ENCODE measurements at places on chromosomes 12 and 14.

- DNase-seq, result no peak
Measured at GRCh38 chr14:58272588-58273372, 25.6 kb upstream of the ARID4A start.

DNA sequence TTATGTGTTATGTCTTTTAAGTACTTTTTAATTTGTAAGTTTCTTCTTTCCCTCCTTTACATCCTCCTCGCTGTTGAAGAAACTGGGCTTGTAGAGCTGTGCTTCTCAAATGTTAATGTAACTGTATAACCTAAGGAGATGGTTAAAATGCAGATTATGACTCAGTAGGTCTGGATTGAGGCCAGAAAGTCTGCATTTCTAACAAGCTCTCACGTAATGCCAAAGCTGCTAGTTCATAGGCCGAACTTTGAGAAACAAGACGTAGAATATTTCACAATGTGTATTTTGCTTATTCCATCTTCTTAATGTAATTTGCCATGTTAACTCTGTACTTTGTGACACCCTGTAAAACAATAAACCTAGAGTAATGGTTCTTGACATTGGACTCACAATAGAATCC lies 193.3 kb upstream of the SYT1 start:
- DNase-seq, result no peak

GRCh38 chr12:3510597-3510996 lies 19.6 kb downstream of the PRMT8 start:
- DNase-seq, result no peak

- no peak for DNase-seq
Measured at GRCh38 chr12:2171672-2172426, 119.1 kb downstream of the CACNA1C start.

DNA sequence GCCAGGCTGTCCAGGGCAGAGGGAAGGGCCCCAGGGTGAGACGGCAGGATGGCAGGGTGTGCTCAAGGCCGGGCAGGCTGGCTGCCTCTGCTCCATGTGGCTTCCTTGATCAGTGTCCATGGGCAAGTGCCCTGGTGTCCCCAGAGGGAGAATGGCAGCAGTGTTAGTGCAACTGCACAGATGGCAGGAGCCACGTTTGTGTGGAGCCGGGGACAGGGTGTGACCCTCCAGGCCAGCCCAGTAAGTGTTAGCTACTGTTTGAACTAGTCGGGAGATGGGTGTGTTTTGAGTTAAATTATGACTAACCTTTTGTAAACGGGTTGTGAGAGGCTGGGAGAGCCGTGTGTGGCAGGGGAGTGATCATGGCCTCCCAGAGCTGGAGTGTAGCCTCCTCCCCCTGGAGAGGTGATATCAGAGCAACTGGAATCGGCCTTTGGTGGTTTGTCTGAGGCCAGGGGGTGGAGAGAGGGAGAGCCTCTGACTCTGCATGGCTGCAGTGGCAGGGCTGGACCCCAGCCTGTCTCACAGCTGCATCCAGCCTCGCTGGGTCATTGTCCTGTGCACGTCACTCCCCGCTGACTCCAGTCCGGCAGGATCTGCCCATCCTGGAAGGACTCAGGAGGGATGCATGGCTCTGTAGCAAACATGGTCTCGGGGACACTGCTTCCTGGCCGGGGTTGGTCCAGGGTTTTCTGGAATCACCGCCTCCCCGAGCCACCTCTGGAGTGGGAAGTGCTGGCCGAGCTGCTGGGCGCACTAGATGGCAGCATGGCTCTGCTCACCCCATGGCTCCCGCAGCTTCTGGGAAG lies 27.8 kb downstream of the AACS start:
- DNase-seq, result no peak

DNA sequence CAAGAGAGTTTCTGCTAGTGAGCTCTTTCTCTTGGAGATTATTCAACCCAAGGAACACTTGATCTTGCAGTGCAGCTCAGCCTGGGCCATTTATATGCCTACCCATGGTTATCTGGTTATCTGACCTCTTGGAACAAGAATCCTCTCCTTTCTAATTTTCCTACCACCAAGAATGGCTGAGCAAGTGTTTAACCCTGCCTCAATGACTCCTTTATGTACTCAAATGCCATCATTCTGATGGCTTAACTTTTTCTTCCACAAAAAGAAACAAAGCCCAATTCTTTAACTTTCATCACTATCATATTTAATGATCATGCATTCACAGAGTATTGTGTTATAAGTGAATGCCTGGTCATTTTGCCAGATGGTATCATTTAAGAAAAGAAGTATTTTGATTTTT lies 67.8 kb downstream of the TMEM117 start:
- no peak for DNase-seq

DNA sequence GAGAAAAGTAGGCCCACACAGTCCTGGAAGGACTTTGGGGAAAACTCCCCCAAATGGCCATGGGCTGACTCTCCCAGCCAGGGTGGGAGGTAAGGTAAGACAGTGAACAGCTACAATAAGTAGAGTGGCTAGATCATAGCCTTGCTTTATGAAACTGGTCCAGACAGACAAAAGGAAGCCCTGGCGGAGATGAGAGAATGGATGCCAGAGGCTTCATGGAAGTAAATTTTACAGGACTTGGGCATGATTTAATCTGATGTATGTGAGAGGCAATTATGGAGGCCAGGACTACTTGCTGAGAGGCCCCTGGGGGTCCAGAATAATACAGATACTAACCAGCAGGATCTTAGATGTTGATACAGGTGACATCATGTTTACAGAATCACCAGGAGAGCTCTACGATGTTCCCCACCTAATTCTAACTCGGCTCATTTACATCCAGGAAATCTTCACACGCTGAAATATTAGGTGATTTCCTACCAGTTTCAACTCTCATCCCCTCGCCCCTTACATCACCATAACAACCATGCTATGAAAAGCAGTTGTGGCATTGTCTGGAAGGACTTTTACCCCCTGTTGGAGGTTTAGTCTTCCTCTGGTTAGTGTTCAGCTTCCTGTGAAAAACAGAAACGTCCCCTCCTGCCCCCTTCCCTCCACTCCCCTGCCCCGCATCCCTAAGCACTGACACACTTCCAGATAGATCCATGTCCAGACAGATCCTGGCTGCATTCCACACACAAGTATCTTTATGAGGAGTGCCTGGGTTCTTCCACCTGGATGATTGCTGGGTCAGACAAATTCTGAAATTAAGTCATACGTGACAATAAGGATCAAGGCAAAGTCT lies 39.5 kb upstream of the NT5DC3 start:
- DNase-seq, result no peak

DNA sequence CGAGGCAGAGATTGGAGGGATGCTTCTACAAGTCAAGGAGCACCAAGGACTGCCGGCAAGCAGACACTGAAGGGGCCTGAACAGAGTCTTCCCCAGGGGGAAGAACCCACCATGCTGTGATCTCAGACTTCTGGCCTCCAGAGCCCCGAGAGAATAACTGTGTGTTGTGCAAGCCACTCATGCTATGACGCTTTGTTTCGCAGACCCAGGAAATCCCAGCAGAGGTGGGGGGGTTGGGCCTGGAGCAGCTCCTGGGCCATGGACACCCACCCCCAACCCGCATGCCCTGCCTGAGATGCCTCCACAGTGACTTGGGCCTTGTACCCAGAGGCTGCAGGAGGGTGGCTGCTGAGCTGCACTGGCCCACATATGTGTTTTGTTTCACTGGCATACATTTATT lies 31.2 kb downstream of the ARL6IP4 start:
- no peak for DNase-seq

GRCh38 chr12:4277857-4278256 lies 4.3 kb downstream of the CCND2 start:
- DNase-seq, result no peak

GRCh38 chr14:73640796-73641365 lies 3.9 kb upstream of the DNAL1 start:
- no peak for DNase-seq

DNA sequence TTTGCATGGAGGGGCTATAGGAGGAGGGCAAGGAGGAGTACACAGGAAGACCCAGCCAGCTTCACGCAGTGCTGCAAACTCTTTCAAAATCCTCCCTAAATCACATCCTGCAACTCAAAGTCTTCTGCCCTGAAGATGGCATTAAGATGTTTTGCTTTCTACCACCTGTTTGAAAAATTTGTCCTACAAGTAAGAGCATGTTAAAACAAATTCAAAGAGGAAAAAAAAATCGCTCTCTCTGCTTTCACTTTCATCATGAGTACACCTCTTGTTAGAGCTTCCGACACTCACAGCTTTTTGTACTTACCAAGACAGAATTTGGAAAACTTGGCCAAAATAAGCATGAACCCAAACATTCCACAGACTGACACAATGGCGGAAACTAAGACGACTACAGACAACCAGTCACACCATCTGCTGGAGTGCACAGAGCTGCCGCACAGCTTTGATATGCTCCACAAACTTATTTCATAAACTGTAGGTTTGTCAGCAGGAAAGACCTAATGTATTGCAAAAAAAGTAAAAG lies 21.3 kb downstream of the GCH1 start:
- DNase-seq, result no peak

DNA sequence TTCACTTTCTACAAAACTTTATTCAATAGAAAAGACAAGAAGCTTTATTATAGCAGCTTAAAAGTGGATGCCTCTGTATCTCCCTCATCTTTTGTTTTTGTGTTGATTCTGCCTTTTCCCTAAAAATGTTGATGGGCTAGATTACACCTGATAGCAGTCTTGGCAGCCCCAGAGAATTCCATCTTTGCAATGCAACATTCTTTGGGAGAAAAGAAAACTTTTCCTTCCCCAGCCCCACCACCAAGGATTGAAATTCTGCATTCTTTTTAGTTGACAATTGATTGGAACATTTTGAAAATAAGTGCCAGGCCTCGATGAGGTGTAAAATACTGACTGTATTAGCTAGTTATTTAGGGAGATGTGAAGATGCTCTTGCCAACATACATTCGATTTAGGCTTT lies 306.8 kb upstream of the G2E3 start:
- DNase-seq, result no peak

DNA sequence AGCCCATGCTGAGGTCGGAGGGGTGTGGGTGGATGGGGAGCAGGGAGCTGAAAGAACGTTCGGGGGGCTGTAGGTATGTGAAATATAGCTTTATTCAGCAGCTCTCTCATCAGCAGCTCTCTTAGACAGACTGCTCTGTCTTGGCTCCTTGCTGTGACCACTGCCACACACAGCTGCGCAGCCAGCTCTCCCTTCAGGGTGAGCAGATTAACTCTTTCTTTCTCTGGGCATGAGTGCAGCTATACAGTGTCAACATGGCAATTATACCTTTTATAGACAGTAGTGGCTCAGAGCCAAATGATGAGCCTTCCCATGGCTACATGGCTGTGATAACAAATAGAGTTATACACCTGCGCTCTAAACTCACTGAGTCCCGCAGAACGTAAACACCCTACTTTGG lies 137.7 kb upstream of the NEDD1 start:
- no peak for DNase-seq

DNA sequence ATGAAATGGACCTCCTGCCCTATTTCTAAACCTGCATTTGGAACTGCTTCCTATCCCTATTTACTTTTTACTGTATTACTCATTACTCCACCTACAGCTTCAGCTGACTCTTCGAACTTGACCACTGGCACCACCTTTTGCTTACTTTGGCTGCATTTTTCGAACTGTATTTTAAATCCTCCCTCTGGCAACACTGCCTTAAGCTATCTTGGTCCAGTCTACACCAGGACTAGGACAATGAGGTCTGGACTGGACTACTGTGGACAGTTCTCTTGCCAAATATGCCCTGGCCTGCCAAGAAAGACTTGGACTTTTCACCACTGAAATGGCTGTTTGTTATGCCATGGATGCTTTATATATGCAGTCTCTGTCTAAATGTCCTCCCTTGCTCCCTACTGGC lies 328.1 kb downstream of the BTG1 start:
- no peak for DNase-seq

DNA sequence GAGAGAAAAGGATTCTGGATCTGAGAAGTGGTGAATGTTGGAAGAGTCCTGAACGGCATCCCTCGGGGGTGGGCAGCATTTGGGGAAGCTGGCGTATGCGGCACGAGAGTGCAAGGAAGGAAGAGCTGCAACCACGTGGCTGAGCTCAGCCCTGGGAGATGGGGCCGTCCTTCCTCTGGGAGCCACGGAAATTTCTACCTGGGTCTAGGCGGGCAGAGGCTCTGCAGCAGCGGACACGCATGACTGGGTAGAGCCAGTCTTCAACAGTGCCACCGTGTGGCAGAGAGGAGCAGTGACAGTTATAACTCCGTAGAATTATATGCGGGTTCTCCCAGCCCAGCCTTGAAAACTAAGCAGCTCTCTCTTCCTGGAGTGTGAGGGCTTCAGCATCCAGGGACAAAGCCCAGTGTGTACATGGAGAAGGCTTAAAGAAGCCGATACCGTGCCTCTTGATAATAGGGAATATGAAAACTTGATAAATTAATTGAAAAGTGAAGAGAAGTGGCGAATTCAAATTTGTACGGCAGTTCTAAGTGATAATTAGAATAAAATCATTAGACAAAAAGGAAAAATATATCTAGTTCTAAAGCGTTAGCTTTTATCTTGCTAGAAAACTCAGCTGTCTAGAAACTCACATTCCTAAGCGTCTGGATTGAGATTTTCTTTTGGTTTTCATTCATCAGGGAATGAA lies 82.9 kb upstream of the STXBP6 start:
- peak; percentile 17 for DNase-seq

DNA sequence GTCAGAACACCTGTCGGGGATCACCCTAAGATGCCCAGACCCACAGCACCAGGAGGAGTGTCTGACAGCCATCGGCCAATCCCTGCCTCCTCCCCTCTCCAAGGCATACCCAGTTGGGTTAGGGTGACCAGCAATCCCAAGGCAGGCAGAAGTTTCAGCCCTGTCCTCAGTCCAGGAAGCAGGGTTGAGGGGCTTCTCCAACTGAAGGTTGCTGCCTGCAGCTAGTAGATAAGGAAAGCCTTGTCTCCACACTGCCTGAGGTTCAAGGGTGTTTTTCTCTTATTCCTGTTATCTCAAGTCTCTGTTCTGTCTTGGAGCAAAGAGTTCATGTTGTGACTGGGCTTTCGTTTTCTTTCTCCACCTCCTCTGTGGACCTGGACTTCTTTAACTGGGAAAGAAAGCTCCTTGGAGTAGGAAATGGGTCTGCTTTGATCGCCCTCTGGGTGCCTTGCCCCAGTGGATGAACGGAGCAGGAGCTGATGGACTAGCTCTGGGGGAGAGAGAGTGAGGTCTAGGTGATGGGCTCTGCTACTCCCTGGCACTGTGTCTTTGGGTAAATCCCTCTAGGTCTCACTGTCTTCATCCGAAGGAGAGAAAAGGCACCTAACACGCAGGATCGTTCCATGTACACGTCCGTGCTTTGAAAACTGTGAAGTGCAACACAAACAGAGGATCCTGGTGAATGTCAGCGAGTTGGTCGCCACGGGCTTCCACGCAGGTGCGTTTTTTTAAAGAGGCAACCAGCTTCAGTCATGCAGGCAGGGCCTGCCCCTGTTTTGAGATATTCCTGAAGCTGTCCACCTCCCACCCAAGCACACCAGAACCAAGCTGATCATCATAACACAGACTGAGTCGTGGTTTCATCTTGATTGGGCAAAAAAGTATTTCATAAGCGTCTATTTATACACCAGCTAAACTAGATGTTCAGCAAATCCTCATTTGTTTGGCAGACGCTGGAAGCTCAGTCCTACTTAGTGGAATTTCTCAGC lies 52.5 kb upstream of the FOXN3 start:
- no peak for DNase-seq

- DNase-seq, result no peak
Measured at GRCh38 chr12:25200703-25201102, 5.7 kb downstream of the ETFRF1 start.
